Stimulated activated CD8-positive, alpha-beta memory T cell treated with anti-CD3 and anti-CD28 coated beads, Interleukin-4, amount 100 ng/mL, for 1 hour (primary cell): ENCODE measurements at places on chromosomes 1 and 21.

DNA sequence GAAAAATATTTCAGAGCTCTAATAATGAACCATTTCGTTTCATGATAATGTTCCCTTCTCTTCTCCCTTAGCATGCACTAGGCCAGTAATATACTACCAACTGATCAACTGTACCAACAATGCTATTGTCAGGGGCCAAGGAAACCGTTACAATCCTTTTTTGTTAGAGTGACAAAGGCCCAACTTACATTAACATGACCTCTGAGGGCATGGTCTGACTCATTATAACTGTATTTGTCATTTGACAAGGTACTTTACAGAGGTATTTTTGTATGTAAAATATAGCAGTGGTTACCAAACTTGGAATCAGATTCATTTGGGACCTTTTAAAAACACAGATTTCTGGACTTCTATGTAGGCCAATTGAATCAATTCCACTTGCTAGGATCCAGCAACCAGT, 102.6 kb upstream of the RRP15 start:
- no peak for DNase-seq

GRCh38 chr1:9689971-9690381, 38.4 kb downstream of the PIK3CD start:
- DNase-seq = no peak

DNA sequence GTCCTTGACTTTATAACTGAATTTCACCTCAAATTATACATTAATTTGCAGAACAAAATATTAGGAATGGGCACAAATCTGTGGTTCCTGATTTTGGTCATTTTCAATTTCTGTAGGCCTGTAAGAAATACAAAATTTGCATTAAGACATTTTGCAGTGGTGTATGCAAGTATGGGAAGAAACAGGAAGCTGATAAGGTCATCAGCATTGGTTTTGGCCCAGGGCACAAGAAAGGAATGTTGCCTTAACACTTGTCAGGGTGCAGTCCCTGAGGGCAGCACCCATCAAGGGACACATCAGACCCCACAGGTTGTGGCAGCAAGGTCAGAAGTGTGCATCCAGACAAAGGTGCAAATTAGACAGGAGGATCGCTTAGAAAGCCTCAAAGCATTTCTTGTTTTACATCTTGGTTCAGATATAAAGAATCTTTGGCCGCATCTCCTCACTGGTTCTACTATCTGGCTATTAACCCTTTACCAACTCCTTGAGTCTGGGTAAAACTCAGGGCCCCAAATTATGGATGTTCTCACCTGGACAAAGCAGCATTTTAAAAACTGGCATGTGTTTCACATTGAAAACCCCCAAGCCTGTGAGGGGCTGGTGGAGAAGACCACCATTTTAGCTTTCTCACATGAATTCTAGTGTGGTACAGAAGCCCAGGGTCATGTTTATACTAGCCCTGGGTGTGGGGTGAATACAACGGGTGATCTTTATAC, 182.4 kb downstream of the CDC7 start:
- DNase-seq = no peak

- no peak for DNase-seq
Observed at GRCh38 chr1:234882898-234883297, 245.7 kb downstream of the TOMM20 start.

- no peak for DNase-seq
Observed at GRCh38 chr1:157088607-157089006, 11.0 kb downstream of the ETV3L start.

GRCh38 chr1:87644033-87644578, 315.4 kb downstream of the LMO4 start:
- DNase-seq = no peak
